ENCODE measurements at places on chromosomes 13 and 19.

GRCh38 chr13:94080527-94080926 is 399.0 kb downstream of the DCT start:
- H3K36me3 ChIP-seq: no peaks in the 10 kb centered on the region
- no peak overlapping the region for H3K27ac ChIP-seq
- no peak overlapping the region for H3K4me3 ChIP-seq

- H3K4me3 ChIP-seq: no peak overlapping the region
- no peaks in the 10 kb centered on the region for H3K36me3 ChIP-seq
- no peak overlapping the region for H3K27ac ChIP-seq
Measured at GRCh38 chr13:98632961-98633360, 56.1 kb upstream of the STK24 start.

DNA sequence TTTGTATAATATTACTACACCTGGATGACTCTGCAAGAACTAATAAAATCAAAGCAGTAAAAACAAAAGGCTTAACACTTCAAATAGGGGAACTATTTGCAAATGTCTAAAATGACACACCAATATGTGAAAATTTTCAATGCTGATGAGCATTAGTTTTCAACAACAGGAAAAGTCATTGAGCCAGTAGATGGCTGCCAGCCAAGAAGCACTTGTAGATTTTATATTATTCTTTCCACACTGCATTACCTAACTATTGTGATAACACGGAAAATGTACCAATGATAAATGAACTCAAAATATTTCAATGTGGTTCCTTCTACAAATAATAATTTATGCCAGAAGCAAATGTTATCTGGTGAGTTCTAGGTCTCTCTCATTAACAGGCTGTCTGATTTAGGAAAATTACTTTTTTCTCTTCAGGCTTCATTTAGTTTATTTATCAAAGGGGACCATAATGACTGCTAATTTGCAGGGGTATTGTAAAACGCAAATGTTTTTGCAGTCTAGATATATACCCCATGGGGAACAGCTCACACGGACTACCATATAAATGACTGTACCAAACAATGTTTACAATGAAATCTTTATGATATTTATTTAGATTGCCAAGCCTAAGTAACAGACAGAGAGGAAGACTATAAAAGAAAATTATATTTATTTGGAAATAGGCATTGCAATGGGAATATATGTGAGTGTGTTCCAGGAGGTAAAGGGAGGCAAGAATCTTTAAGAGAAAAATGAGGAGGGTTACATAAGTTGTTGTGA is 407.8 kb downstream of the LIG4 start:
- H3K4me3 ChIP-seq: no peak overlapping the region
- DNase-seq: no peak
- H3K27ac ChIP-seq: no peak overlapping the region
- no peaks in the 10 kb centered on the region for H3K4me1 ChIP-seq
- no peaks in the 10 kb centered on the region for H3K27me3 ChIP-seq

- peaks cover 7% of the 10 kb centered on the region for H3K4me1 ChIP-seq
- no peak overlapping the region for H3K4me3 ChIP-seq
- no peak overlapping the region for H3K27ac ChIP-seq
- no peaks in the 10 kb centered on the region for H3K36me3 ChIP-seq
- no peak for DNase-seq
Measured at GRCh38 chr13:22112956-22113745, 442.3 kb downstream of the FGF9 start.

DNA sequence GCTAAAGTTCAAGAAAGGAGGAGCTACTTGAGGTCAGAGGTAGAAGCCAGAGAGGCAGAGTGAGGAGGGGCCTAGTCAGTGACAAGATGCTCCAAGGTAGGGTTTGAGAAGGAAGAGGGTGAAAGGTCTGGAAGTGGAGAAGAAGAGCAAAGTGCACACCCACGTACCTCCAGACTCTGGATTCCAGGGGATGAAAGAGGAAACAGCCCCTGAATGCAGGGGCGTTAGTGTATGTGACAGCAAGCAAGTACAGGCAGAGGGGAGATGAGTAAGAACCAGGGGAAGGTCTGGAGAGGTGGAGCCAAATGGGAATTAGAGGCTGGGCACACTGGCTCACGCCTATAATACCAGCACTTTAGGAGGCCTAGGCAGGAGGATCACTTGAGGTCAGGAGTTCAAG is 8.7 kb downstream of the RPS28 start:
- DNase-seq: no peak
- peaks cover 26% of the 10 kb centered on the region for H3K36me3 ChIP-seq
- no peak overlapping the region for H3K27ac ChIP-seq
- H3K4me1 ChIP-seq: peaks cover 18% of the 10 kb centered on the region
- H3K27me3 ChIP-seq: peaks cover 18% of the 10 kb centered on the region

GRCh38 chr19:46995492-46995891 is 24.1 kb upstream of the NPAS1 start:
- peaks cover 22% of the 10 kb centered on the region for H3K4me1 ChIP-seq
- H3K4me3 ChIP-seq: no peak overlapping the region
- no peaks in the 10 kb centered on the region for H3K27me3 ChIP-seq
- peaks cover 55% of the 10 kb centered on the region for H3K36me3 ChIP-seq

DNA sequence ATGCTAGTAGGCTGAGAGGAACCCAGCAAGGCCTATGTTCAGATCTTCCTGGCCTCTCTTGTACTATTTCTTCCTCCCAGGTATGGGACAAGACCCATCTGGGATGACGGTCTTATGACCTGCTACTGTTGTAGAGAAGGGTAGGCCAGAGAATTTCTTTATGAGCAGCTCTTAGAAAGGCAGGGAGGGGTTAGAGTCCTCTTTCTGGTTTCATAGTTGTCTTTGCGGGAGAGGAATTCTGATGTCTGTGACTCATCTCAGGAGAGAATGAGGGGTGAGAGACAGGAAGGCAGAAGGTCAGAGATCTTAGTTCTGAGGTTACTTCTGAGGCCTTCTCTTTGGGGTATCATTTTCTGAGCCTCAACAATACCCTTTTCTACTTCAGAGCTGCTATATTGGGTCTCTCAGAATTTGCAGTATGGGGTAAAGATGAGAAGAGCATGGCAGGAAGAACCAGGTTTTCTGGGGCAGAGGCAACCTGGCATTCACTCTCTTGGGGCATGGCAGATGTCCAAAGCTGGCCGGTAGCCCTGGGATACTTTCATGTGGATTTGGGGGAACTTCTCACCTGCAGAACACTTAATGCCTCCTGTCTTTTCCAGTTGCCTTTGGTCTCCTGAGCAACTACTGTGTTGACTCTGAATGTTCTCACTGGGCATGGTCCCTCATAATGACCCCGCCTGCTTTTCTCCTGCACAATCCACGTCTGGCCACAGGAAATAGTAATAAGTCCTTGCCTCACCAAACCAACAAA is 154.4 kb downstream of the GGACT start:
- H3K4me3 ChIP-seq: no peak overlapping the region
- H3K36me3 ChIP-seq: no peaks in the 10 kb centered on the region
- no peak for DNase-seq
- no peaks in the 10 kb centered on the region for H3K4me1 ChIP-seq
- H3K27ac ChIP-seq: no peak overlapping the region

DNA sequence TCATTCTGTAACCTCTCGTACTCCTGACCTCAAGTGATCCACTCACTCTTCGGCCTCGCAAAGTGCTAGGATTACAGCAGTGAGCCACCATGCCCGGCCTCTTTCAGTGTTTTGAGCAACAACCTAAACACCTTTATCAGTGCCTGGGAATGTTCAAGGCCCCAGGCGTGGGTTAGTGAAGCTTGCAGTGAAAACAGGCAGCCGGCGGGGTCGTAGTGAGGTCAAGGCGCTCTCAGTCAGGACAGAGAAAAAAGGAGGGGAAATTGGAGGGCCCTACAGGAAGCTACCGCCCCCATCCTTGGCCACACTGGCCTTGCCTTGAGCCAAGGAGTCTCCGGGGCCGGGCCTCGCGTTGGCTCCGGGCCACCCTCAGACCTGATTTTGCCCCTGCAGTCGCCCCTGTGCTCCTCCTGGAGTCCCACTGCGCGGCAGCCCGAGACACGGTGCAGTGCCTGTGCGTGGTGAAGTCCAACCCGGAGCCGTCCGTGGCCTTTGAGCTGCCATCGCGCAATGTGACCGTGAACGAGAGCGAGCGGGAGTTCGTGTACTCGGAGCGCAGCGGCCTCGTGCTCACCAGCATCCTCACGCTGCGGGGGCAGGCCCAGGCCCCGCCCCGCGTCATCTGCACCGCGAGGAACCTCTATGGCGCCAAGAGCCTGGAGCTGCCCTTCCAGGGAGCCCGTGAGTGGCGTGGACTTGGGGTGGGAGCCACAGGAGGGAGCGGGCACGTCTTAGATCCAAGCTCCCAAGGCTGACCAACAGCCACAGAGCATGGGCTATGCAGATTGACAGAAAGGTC is 17.7 kb downstream of the MAG start:
- no peak overlapping the region for H3K4me3 ChIP-seq
- H3K27ac ChIP-seq: no peak overlapping the region
- no peaks in the 10 kb centered on the region for H3K4me1 ChIP-seq
- H3K27me3 ChIP-seq: no peaks in the 10 kb centered on the region
- DNase-seq: no peak

DNA sequence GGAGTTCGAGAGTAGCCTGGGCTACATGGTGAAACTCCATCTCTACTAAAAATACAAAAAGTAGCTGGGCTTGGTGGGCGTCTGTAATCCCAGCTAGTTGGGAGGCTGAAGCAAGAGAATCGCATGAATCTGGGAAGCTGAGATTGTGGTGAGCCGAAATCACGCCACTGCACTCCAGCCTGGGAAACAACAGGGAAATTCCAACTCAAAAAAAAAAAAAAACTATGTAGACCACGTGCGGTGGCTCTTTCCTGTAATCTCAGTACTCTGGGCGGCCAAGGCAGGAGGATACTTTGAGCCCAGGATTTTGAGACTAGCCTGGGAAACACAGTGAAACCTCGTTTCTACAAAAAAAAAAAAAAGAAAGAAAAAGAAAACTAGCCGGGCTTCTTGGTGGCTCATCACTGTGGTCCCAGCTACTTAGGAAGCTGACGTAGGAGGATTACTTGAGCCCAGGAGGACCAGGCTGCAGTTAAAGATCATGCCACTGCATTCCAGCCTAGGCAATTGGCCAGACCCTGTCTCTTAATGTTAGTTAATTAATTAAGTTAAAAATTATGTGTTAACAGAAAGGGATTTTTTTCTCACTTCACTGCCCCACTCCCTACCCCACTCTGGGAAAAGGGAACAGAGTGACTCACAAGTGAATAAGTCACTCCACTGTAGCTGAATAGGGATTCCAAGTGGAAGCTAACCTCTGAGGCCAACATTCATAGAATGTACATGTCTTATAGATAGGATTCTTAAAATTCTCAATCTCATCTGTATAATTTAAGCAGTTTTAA is 2.2 kb downstream of the ZNF83 start:
- peaks cover 6% of the 10 kb centered on the region for H3K36me3 ChIP-seq
- peak overlapping the region; percentile 6 for H3K27ac ChIP-seq
- peaks cover 9% of the 10 kb centered on the region for H3K4me1 ChIP-seq
- no peaks in the 10 kb centered on the region for H3K27me3 ChIP-seq

DNA sequence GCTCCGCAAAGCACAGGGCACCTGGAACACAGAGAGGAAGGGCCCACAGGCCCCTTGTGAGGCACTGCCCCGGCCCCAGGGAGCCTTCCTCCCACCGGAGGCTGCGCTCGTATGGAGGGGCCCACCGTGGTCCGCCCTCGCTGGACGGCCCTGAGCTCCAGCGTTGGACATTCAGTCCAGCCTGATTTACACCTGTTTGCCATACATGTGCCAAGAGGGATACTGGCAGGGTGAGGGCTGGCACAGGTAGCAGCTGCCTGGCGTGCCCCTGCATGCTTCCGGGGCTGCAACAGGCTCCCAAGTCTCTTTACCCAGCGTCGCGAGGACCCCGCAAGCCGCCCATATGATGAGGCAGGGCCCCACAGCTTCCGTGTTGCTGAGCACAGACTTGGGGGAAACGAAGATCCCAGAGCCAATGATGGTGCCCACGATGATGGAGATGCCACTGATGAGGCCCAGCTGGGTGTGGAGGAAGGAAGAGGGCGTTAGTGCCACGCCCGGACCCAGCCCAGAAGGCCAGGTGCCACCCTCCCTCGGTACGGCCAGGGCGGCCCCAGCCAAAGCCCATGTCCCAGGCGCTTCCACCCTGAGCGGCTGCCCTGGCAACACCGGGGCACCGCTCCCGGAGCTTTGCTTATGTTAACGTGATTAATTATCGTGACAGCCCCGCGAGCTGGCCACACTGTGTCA is 5.1 kb downstream of the SLC7A9 start:
- DNase-seq: peak; percentile 50
- no peak overlapping the region for H3K4me3 ChIP-seq
- no peaks in the 10 kb centered on the region for H3K4me1 ChIP-seq
- H3K27me3 ChIP-seq: no peaks in the 10 kb centered on the region
- H3K27ac ChIP-seq: no peak overlapping the region
- H3K36me3 ChIP-seq: no peaks in the 10 kb centered on the region

DNA sequence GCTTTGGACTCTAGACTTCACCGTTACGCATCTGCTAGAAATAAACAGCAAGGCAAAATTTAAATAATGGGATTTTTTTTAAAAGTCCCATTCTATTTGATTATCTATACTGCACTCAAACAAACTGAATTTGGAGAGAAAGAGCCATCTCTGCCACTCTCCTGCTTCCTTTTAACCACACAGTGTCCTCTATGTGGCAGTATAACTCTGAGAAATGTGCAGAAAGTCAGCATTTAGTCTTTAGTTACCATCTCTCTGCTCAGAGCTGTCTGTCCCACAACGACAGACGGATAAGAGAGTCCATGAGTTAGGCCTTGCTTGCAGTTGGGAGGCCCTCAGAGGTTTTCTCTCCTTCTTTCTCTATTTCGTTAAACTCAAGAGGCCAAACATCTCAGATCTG is 21.2 kb downstream of the CCNA1 start:
- H3K36me3 ChIP-seq: no peaks in the 10 kb centered on the region
- H3K4me3 ChIP-seq: no peak overlapping the region
- H3K4me1 ChIP-seq: no peaks in the 10 kb centered on the region
- no peaks in the 10 kb centered on the region for H3K27me3 ChIP-seq
- no peak overlapping the region for H3K27ac ChIP-seq

GRCh38 chr19:32798201-32798600 is 71.4 kb downstream of the SLC7A9 start:
- H3K27ac ChIP-seq: no peak overlapping the region
- H3K27me3 ChIP-seq: no peaks in the 10 kb centered on the region
- H3K4me3 ChIP-seq: no peak overlapping the region
- no peak for DNase-seq
